ENCODE measurements at places on chromosomes 4 and X.
A peak's percentile ranks its signal among the peaks of the same experiment; 100 is the strongest.

GRCh38 chr4:48781968-48782367, 1.9 kb upstream of the FRYL start:
- DNase-seq = no peak

DNA sequence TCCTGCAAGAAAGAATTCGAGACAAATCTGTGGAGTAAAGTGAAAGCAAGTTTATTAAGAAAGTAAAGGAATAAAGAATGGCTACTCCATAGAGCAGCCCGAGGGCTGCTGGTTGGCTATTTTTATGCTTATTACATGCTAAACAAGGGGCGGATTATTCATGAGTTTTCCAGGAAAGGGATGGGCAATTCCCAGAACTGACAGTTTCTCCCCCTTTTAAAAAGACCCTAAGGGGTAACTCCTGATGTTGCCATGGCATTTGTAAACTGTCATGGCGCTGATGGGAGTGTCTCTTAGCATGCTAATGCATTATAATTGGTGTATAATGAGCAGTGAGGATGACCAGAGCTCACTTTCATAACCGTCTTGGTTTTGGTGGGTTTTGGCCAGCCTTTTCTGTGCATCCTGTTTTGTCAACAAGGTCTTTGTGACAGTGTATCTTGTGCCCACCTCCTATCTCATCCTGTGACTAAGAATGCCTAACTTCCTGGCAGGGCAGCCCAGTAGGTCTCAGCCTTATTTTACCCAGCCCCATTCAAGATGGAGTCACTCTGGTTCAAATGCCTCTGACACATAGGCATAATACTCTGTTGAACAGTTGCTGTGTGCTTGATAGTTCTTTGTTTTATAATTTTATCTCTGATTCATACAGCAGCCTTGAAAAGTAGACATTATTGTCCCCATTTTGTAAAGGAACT, 25.8 kb downstream of the GAB1 start:
- peak; percentile 29 for DNase-seq

DNA sequence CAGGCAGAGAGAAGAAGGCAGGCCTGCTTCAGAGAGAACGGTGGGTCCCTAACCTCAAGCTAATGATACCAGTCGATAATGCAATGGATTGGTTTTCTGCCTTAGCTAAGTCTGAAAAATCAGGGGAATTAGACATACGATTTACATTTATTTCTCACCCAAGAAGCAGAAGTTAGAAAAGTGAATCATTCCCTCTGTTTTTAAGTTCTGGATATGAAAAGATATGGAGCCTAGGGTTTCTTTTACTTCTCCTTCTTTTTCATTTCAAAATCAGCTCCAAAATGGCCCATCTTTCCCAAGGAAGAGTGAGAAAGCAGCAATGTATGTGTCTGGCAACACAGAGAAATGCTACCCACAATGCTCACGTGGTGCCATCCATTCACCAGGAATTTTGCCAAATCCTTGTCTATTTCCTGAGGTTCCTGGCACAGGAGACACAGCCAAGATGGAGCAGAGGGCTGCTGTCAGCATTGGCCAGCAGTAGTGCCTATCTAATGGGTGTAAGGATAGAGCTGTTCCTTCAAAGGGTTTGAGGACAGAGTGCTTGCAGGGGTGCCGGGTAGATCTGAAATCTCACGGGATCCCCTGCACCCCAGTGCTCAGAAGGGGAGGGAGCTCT, 231.5 kb downstream of the MAML3 start:
- no peak for DNase-seq

DNA sequence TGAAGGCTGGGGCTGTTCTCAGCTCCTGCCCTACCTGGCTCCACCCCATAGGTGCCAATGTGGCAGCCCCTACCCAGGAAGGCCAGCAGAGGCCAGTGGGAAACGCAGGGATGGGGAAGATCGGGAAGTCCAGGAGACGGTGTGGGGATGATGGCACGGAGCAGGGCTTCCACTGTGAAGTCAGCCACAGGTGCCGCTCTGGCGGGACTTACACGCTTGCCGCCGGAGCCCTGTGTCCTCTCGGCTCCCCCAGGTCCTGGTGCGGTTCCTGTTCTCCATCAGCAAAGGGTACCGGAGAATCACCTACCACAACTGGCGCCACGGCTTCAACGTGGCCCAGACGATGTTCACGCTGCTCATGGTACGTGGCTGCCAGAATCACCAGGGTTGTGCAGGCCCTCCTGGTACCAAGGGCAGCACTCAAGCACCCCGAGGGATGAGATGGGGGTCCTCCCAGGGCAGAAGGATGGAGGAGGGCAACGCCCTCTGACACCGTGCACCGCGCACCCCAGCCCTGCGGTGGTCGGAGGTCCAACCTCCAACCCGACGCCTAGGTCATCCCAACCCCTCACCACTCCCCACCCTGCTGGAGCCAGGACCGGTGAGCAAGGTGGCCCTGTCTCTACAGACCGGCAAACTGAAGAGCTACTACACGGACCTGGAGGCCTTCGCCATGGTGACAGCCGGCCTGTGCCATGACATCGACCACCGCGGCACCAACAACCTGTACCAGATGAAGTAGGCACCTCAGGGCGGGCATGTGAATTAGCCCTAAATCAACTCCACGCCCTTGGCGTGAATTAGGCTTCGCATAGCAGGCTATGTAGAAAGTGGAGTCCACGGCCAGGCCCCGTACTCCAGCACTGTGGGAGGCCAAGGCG, 12.0 kb downstream of the ATP5ME start:
- DNase-seq = no peak

DNA sequence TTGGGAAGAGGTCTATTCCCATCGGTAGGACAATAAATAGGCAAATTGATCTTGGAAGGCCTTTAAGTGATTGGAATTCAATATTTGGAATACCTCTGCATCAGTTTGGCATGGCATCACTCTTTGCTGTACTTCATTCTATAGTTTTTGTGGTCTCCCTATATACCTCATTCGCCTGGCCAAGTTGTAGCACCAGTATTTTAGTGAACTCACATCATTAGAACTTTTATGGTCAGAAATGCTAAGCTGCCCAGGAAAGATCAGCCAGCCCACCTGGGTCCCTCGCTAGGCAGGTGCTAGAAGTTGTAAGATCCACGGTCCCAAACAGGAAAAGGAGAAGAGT, 40.3 kb downstream of the ZCCHC13 start:
- DNase-seq = no peak

- DNase-seq = no peak
These were observed 38.2 kb upstream of the MYOZ2 start for GRCh38 chr4:119097282-119097900.

GRCh38 chr4:122759639-122760310, 27.3 kb downstream of the BBS12 start:
- DNase-seq = no peak
